ENCODE measurements at places on chromosomes 1 and 21.

DNA sequence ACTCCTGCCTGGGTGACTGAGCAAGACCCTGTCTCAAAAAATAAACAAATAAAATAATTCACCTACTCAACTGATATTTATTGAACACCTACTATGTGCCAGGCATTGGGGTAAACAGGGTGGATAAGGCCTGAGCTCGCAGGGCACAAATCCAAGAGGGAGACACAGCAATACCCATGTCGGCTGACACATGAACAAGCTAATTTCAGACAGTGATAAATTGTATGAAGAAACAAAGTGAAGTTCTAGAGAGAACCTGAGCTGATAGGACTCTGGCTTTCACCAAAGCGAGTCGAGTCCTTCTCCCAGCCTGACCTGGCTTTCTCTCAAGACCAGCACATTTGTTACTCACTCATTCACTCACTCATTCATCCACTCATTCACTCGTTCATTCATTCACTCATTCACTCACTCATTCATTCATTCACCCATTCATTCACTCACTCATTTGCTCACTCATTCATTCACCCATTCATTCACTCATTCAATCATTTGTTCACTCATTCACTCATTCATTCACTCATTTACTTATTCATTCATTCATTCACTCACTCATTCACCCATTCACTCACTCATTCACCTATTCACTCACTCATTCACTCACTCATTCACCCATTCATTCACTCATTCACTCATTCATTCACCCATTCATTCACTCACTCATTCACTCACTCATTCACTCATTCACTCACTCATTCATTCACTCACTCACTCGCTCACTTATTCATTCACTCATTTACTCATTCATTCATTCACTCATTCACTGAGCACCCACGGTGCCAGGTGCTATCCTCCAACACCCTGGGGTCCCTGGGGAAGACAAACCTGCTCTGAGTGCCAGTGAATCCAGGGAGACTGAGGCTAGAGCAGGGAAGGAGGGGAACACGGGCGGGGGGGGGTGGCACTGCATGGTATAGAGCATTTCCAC lies 37.4 kb upstream of the CASZ1 start:
- no peak for DNase-seq

- DNase-seq, result no peak
Measured at GRCh38 chr21:46486481-46487126, 27.9 kb downstream of the DIP2A start.

DNA sequence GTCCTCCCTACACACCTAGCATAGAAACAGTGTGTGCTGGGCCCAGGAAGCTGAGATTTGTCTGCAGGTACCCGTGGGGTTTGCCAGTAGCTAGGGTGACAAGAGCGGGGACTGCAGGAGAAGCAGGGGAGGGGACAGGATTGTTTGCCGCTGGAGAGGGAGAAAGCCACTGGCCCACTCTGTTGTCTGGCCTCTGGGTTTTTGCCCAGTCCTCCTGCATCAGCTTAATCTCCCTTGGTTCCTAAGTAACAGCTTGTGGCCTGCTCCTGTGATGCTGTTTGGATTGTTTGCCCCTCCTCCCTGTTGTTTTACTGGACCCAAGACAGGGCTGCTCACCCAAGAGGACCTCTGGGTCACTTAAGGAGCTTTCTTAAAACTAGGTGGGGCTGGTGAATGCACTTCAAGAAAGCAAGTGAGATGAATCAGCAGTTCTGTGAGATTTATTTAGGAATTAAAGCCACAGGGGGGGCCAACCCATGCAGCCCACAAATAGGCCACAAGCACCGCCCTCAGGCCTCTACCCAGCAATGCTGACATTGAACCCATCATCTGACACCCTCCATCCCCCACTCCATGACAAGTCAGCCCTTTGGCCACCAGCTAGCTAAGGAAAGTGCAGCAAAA lies 142.8 kb downstream of the ZZZ3 start:
- no peak for DNase-seq

DNA sequence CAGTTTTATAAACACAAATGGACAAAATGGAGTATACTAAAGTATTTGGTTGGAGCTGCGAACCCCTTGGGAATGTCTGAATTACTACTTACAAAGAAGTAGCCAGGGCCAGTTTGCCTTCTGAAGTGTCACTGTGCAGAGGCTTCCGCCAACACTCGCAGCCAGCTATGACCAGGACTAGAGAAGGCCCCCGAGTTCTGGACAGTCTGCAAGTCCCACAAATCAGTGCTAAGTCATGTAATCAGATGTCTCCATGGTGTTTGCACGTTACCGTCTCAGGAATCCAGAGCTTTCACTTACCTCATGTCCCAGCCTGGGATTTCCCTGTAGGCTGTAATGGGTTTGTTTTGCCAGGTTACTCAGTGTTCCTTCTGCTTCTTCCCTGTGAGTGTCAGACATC lies 106.6 kb upstream of the SPAG17 start:
- no peak for DNase-seq

- DNase-seq, result no peak
Measured at GRCh38 chr1:36093929-36094328, 5.2 kb downstream of the ADPRS start.
